ENCODE measurements at places on chromosomes 5 and 9.

- DNase-seq = no peak
Measured at GRCh38 chr5:10724781-10725507, 36.1 kb downstream of the DAP start.

DNA sequence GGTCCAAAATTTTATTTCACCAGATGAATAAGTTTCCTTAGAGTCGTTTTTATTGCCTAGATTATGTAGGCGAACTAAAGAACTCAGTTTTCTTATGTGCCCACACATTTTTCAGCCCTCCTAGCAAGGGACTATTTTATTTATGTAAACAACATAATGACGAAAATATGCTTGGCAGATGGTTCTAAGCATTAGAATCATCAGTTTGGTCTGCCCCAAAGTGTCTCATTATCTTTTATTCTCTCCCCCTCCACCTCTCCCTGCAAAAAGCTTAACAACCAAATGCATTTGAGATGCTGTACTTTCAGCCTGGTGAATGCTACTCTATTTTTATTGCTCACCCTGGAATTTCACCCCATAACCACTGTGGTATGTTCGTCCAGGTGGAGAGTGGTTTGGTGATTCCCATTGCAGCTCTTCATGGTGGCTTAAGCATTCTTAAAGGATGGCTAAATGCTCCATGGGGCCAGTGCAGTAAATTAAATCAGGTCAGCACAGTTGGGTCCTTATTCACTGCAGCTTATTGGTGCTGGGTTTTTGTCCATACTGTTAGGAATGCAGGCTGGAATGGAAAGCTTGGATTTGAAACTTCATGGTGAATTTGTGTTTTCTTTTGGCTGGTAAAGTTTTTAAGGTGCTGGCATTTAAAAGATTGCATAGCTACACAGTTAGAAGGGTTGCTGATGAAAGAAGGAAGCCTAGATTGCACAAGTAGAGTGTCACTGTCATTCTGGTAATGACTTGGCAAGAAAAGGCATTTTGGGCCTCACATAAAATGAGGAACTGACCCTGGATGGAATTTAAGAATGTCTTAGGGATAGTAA lies 39.2 kb downstream of the TLE4 start:
- peak; percentile 43 for DNase-seq

DNA sequence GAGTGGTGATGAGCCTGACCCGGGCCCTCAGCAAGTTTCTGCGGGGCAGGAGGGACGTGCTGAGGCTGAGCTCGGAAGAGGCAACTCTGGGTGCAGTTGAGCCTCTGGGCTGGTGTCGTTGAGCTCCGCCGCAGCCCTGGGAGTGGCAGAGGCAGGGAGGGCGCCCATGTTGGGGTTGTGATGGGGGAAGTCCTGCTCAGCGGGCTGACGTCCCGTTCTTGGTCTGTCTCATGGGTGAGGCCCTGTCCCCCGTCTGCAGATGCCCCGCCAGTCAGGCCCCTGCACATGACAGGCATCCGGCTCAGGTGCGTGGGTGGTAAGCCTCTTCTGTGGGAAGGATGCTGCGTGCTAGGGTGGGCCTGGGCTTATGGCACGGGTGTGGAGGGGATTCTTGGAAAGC lies 64.3 kb downstream of the RXRA start:
- no peak for DNase-seq

GRCh38 chr5:54608423-54609085 lies 91.0 kb downstream of the SNX18 start:
- no peak for DNase-seq

DNA sequence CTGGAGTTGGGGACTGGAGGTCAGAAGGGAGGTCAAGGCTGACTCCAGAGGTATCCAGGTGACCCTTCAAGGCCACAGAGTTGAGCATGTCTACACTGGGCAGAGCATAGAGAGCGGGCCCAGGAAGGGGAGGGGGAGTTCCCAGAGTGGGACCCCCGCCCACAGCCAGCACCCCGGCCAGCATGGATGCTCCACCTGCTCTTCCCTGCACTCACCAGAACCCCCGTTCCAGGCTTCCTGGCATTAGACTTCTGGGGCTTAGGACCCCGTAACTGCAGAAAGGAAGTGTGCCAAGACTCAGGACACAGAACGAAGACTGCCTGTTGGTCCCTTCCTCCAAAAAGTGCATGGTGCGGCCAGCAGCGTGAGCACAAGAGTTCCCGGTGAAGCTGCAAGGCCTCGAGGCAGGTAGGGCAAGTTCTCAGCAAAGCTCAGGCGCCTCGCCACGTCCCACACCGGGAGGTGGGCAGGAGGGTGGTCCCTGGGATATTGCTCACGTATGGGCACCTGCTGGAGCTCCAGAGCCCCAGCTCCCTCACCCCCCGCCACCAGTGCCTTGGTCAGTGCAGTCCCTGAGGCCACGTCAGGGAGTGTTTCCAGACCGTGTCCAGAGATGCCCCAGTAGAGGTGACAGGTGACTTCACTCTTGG lies 13.8 kb downstream of the ABO start:
- no peak for DNase-seq

DNA sequence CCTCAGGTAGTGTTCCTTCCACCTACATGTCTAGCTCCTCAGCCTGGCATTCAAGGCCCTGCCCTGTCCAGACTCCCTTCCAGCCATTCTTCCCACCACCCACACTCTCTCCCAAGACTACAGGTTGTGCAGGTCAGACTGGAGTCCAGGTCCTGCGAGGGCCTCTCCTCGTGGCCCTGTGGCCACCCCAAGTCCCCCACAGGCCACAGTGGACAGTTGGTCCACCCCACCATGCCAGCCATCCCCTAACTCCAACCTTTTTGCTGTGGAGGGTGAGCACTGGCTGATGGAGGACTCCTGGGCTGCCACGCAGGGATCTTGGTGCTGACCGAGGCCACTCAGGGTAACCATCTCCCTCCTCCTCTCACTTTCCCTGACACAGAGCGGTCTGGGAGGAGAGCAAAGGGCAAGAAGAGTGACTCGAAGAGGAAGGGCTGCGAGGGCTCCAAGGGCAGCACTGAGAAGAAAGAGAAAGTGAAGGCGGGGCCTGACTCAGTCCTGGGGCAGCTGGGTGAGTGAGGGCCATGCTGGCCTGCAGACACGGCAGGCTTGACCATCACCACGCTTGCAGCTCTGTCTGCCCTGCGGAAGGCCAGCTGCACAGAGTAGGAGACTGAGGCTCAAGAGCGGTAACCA lies 51.0 kb downstream of the JADE2 start:
- no peak for DNase-seq

DNA sequence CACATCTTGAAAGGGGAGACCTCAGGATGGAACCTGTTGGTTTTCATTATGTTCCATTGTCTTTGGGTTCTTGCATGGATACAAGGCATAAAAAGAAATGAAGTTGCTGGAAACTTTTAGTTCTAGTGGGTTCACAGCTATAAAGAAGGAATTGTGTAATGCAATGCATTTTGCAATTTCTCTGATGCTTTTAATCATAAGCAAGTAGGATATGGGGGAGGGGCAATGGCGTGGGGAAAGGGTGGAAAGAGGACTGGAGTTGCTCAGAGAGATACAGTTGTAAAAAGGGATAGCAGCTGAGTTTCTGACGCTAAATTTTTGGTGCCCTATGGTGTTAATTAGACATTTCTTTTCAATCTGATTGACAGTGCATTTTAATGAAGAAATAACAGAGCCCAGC lies 88.6 kb upstream of the FANCC start:
- DNase-seq = no peak

- DNase-seq = no peak
Measured at GRCh38 chr5:141245250-141245717, at the start of gene PCDHB15. Gene PCDHB15 (plus strand): TSS chr5:141245395. CDS start chr5:141245579, 184 bp downstream.

- no peak for DNase-seq
Measured at GRCh38 chr5:89315286-89316100, 432.5 kb upstream of the MEF2C start.

GRCh38 chr5:54915466-54916027 lies 69.8 kb downstream of the ESM1 start:
- no peak for DNase-seq

- no peak for DNase-seq
Measured at GRCh38 chr9:135857843-135858242, 49.5 kb downstream of the CAMSAP1 start.

- no peak for DNase-seq
Measured at GRCh38 chr9:76530458-76531110, 71.6 kb downstream of the GCNT1 start.

DNA sequence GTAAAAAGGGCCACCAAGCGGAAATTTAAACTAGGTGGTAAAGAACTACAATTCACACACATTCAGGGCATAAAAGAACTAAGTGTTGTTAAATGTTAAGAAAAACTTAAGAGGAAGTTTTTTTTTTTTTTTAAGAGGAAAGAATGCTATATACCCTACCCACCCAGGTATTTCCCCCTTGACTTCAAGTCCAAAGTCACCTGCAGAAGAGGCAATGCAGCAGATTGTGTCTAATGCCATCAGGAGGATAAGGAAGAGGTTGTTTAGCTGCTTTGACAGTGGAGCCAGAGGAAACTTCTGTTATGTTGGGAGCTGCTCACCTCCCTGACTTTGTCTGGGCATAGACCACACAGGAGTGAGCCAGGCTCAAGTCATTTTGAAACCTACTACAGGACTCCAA lies 69.2 kb downstream of the MPDZ start:
- no peak for DNase-seq

DNA sequence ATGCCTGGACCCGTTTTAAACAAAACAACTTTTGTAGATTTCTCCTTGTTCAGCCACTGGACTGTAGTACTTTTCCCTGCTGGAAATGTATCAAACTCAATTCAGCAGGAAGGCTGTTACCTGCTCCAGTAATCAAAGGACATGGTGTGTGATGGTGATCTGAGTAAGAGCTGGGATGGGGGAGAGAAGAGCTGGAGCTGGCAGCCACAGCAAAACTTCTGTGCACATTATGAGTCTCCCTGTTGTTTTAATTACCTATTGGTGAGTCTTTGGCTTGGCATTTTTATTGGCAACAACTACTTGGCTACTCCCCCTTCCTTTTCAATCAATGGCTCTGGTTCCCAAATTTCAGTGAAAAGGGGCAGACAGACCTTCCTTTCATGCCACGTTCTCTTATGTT lies 9.7 kb downstream of the NREP start:
- DNase-seq = no peak

GRCh38 chr9:19028835-19029451 lies 4.1 kb downstream of the SAXO1 start:
- peak; percentile 72 for DNase-seq

DNA sequence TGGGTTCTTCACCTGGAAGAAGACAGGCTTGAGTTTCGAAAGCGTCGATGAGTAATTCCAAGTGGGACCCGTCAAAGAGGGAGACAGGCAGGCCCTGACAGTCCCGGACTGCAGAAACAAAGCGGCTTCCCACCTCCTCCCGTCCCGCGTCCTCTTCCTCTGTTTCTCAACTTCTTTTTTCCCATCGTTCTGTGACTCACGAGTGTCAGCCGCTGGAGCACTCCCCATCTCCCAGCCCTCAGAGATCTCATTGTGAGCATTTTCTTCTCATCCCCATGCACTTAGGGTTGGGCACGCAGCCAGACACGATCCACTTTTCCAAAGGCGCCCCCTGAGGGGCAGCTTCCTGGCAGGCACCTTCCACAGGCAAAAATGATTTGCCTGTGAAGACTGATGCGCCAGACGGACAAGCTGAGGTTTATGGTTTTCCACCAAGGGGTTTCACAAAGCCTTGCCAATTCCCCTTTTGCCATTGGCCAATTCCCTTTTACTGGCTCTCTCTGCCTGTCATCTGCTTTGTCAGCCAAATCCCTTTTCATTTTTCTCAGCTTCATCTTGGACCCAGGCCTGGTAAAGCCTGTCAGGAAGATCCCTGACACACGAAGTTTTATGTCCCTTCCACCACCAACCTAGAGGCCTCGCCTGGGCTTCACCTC lies 86.5 kb upstream of the ANKRD55 start:
- DNase-seq = no peak

GRCh38 chr5:66881480-66882161 lies 285.4 kb downstream of the MAST4 start:
- no peak for DNase-seq

DNA sequence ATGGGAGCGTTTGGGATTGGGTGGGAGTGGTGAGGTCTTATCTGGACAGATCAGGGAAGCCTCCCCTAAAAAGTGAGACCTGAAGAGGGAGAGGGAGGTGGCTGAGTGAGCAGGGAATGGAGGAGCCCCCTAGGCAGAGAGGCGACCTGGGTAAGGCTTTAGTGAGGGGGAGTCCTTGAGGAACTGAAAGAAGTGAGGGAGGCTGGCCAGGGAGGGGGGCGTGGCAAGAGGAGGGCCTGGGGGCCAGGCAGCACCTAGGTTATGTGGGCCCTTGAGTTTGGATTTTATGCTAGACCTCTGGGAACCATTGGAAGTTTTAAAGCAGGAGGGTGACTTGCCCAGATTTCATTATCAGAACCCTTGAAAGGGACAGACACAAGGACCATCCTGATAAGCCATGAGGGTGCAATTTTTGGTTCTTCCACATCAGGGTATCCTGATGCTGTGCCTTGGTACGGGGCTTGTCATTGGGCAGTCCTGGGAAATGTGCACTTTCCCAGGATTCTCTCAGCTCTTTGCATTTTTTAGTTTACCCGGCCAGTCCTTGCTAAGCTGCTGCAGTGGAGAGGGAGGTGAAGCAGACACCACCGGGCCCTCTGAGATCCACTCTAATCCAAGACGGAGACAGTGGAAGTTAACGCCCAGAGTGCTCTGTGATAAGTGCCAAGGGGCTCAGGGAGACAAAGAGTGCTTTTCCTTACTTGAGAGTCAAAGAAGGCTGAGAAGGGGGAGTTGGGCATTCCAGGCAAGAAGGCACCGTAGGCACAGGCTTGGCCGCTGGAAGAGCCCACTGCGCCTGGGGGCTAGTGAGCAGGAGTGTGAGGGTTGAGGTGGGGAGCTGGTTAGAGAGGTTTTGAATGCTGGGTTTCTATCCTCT lies 16.1 kb downstream of the GSN start:
- peak; percentile 68 for DNase-seq

GRCh38 chr5:82129723-82130285 lies 148.3 kb downstream of the RPS23 start:
- no peak for DNase-seq

DNA sequence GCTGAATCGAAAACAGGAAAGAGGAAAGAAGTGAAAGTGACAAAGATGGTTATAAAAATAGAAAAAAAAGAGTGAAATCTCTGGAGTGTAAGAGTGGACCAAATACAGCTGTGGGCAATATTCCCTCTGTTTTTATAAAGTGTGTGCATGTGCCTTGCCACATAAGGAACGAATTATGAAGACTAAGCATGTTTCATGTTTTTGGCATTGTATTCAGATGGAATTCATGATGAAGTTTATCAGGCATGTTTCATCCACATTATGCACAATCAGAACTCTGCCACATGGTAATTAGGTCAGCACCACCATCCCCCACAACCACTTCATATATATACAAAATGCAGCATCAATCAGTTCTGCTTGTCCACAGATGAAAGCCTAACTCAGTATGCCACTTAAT lies 348.0 kb downstream of the ZNF608 start:
- DNase-seq = no peak

All from erythroblast (primary cell).